ENCODE measurements at places on chromosomes 1 and 21. TPM values are rescaled to one million over a fixed set of nuclear protein-coding genes. Genes with fewer than 3 reads are reported as not detected.

The TCEANC2 gene
- 6.0 TPM for total RNA-seq

DNA sequence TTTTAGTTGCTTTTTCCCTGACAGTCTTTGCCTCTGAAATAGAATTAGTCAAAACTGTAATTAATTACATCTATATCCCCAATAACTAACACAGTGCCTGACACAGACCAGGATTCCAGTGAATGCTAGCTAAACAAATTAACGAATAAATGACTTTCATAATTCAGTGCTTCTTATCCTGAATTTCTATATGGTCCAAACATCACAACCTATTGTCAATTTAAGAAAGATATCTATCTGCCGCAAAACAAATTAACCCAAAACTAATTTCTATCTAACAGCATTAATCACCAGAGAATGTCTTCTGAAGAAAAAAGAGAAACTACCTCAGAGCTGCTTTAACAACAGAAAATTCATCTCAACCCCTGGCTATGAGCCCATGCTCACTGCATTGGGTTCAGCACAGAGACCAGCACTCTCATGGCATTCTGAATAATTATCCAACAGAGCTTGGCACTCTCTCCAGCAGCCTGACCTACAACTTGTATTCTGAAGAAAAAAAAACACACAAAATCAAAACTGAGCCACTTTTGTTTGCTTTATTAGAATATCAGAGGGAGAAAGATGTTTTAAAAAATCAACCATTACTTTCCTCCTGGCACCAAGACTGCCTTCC lies 547.3 kb upstream of the BEND5 start:
- no peak overlapping the region for H3K27ac ChIP-seq
- no peaks in the 10 kb centered on the region for H3K27me3 ChIP-seq
- DNase-seq = no peak
- H3K4me1 ChIP-seq = no peaks in the 10 kb centered on the region

DNA sequence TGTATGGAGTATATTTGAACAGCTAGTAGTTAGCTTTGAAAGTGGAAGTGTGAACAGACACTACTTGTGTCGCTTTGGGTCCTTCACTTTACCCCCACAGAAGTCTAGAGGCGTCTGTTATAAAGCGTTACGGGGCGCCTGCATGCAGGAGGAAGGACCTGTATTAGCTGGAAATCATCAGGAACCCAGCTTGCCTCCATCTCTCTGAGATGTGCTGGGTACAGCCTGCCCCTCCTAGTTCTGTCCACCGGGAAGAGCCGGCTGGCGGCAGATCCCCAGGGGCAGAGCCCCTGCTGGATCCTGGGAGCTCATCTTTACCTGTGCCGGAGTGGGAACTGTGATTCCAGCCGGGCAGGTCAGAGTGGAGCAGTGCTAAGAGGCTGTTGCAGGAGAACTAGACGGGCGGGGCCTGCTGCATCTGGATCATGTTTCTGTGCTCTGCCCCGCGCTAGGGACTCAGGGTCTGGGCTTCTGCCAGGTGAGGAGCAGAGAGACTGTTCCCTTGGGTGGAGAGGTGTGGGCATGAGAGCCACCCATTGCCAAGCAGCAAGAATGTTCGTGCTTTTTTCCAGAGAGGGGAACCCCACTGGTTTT lies 22.3 kb upstream of the SPSB1 start:
- DNase-seq = no peak
- no peaks in the 10 kb centered on the region for H3K36me3 ChIP-seq
- H3K4me3 ChIP-seq = no peak overlapping the region
- H3K27me3 ChIP-seq = no peaks in the 10 kb centered on the region
- peaks cover 4% of the 10 kb centered on the region for H3K4me1 ChIP-seq

The CFH gene
- total RNA-seq = not detected

GRCh38 chr1:221429264-221429663 lies 312.6 kb downstream of the DUSP10 start:
- no peak for DNase-seq
- H3K4me3 ChIP-seq = no peak overlapping the region
- H3K4me1 ChIP-seq = no peaks in the 10 kb centered on the region
- H3K36me3 ChIP-seq = no peaks in the 10 kb centered on the region
- H3K27me3 ChIP-seq = no peaks in the 10 kb centered on the region
- no peak overlapping the region for H3K27ac ChIP-seq

The MATN1 gene
- total RNA-seq = 0.31 TPM

The NEK2 gene
- total RNA-seq = 24.9 TPM

DNA sequence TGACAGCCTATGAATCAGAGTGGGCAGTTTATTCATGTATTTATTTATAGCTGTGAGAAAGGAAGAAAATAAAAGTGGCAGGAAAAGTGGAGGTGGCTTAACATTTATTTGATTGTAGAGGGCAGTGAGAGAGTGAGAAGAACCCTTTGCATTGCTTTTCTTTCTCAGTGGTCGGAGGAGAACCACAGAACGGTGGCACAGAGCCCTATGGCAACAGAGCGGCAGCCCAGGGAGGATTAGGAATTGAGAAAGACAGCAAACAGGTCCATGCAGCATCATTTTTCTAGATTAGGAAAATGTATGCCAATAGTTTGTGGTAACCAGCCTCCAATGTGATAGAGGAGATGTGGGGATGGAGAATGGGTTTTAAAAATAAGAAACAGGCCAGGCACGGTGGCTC lies 53.1 kb downstream of the NMNAT2 start:
- H3K4me3 ChIP-seq = no peak overlapping the region
- H3K27ac ChIP-seq = no peak overlapping the region
- H3K27me3 ChIP-seq = no peaks in the 10 kb centered on the region
- H3K4me1 ChIP-seq = peaks cover 4% of the 10 kb centered on the region
- no peak for DNase-seq

GRCh38 chr1:82399093-82399492 lies 598.4 kb downstream of the ADGRL2 start:
- H3K4me1 ChIP-seq = no peaks in the 10 kb centered on the region
- H3K27ac ChIP-seq = no peak overlapping the region
- H3K4me3 ChIP-seq = no peak overlapping the region
- no peak for DNase-seq

DNA sequence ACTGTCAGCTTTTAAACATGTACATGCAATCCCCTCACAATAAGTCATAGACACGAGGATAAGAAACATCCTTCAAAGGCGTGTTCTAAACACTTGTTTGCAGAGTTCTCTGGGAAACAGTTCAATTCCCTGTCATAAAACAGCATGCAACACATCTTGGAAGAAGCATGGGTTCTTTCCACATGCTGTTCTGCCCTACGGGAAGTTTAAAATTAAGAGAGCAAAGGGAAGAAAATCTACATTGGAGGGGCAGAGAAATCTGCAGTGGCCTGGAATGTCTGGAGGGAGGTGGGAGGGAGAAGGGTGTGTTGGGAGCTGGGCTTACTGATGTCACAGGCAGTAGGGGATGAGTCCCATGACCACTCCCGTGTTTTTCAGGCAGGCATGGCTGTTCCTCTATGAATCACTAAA lies 98.3 kb upstream of the SLC2A1 start:
- peaks cover 20% of the 10 kb centered on the region for H3K4me1 ChIP-seq
- no peaks in the 10 kb centered on the region for H3K27me3 ChIP-seq
- no peaks in the 10 kb centered on the region for H3K36me3 ChIP-seq
- no peak for DNase-seq
- no peak overlapping the region for H3K27ac ChIP-seq
- no peak overlapping the region for H3K4me3 ChIP-seq

DNA sequence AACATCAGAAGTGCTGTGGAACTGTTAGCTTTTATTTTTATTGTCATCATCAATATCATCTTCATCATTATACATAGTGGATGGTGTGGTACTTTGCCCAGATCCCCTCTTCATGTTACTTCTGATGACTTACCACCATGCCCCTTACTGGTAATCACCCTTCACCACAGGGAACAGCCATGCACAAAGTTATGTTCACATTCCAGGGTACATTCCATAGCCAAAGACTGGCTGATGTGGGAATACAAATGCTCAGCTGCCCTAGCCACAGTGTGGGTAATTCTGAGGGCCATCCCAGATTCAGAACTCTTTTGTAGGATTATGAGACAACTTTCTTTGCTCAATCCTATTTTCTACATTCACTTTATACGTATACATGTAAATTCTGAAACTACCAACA lies 691.3 kb upstream of the CXADR start:
- no peaks in the 10 kb centered on the region for H3K36me3 ChIP-seq
- no peaks in the 10 kb centered on the region for H3K27me3 ChIP-seq
- no peak overlapping the region for H3K27ac ChIP-seq
- DNase-seq = peak; percentile 11
- H3K4me1 ChIP-seq = no peaks in the 10 kb centered on the region
